T-helper 1 cell treated with Interleukin-12 subunit alpha and Interleukin-12 subunit beta and Interleukin-4 antibody, amounts not matched to agents 30 ng/mL and 1 ng/mL, for 36 hours (primary cell): ENCODE measurements at places on chromosomes 5 and 9. TPM values are rescaled to one million over a fixed set of nuclear protein-coding genes. Genes with fewer than 3 reads are reported as not detected.

The RACK1 gene
- total RNA-seq, result 1,646 and 1,652 TPM in 2 replicates

The GGTA1 gene
- 0.20 TPM in 1 of 2 replicates, not detected in the other for total RNA-seq

The ACTBL2 gene
- not detected in 2 replicates for total RNA-seq

The FBN2 gene
- total RNA-seq, result not detected in 2 replicates

The MLLT3 gene
- total RNA-seq, result 50.7 and 51.0 TPM in 2 replicates

The ENTPD2 gene
- total RNA-seq, result not detected in 2 replicates

The TLE1 gene
- total RNA-seq, result 0.29 and 0.47 TPM in 2 replicates

The POLR3G gene
- 5.1 and 6.0 TPM in 2 replicates for total RNA-seq

The CDKN2A gene
- 22.9 and 23.3 TPM in 2 replicates for total RNA-seq

The HDHD3 gene
- 21.0 and 22.3 TPM in 2 replicates for total RNA-seq

The C5orf52 gene
- total RNA-seq, result 0.32 TPM in 1 of 2 replicates, not detected in the other

The CATSPER3 gene
- total RNA-seq, result 0.80 and 1.5 TPM in 2 replicates

The HAVCR1 gene
- total RNA-seq, result 9.3 and 10.2 TPM in 2 replicates

The SPAAR gene
- not detected in 2 replicates for total RNA-seq

The TMEM215 gene
- total RNA-seq, result not detected in 2 replicates

The SERINC5 gene
- 50.5 and 53.1 TPM in 2 replicates for total RNA-seq

The PCDHGC5 gene
- total RNA-seq, result not detected in 2 replicates

The SELENOP gene
- total RNA-seq, result 0.27 TPM in 1 of 2 replicates, not detected in the other

The BSPRY gene
- 10.9 and 11.4 TPM in 2 replicates for total RNA-seq

The PCDHA12 gene
- not detected in 2 replicates for total RNA-seq

The CTNND2 gene
- not detected in 2 replicates for total RNA-seq

The C9 gene
- total RNA-seq, result not detected in 2 replicates

The ATP10B gene
- not detected in 2 replicates for total RNA-seq

The UBE2R2 gene
- total RNA-seq, result 34.5 TPM in 2 replicates

The SNCAIP gene
- not detected in 2 replicates for total RNA-seq

The ADAMTSL1 gene
- total RNA-seq, result not detected in 2 replicates

The NTRK2 gene
- total RNA-seq, result 1.4 and 1.5 TPM in 2 replicates

The NR6A1 gene
- total RNA-seq, result 0.59 and 0.81 TPM in 2 replicates

The SLCO6A1 gene
- total RNA-seq, result not detected in 2 replicates

The SYK gene
- total RNA-seq, result 0.07 and 0.42 TPM in 2 replicates

The CRHBP gene
- total RNA-seq, result 0.56 TPM in 1 of 2 replicates, not detected in the other

The SHOC1 gene
- not detected in 2 replicates for total RNA-seq

The KCNV2 gene
- total RNA-seq, result not detected in 2 replicates

The SH3GL2 gene
- not detected in 2 replicates for total RNA-seq

The FBP1 gene
- 0.34 TPM in 1 of 2 replicates, not detected in the other for total RNA-seq

The ADAMTS16 gene
- not detected in 2 replicates for total RNA-seq

The PCDHGB1 gene
- total RNA-seq, result 0.15 and 0.17 TPM in 2 replicates

The PPP3R2 gene
- total RNA-seq, result not detected in 2 replicates

The ANKRA2 gene
- 22.2 and 23.9 TPM in 2 replicates for total RNA-seq

The LCN2 gene
- not detected in 2 replicates for total RNA-seq

The GLDC gene
- 1.0 and 3.1 TPM in 2 replicates for total RNA-seq

The LRRC70 gene
- 0.63 and 1.1 TPM in 2 replicates for total RNA-seq

The NEUROG1 gene
- not detected in 2 replicates for total RNA-seq

The SLC6A19 gene
- total RNA-seq, result not detected in 2 replicates

The UIMC1 gene
- 46.4 and 49.3 TPM in 2 replicates for total RNA-seq

The ENC1 gene
- 1.6 and 1.7 TPM in 2 replicates for total RNA-seq

The QRFP gene
- not detected in 2 replicates for total RNA-seq

The PCAT7 gene
- total RNA-seq, result not detected in 2 replicates

The FKBP15 gene
- 41.0 and 43.7 TPM in 2 replicates for total RNA-seq
